Hematopoietic multipotent progenitor cell treated with erythropoietin and hydrocortisone succinate and interleukin-3 and kit ligand, for 4 days (in vitro differentiated cells): ENCODE measurements at places on chromosomes 3 and 15.

DNA sequence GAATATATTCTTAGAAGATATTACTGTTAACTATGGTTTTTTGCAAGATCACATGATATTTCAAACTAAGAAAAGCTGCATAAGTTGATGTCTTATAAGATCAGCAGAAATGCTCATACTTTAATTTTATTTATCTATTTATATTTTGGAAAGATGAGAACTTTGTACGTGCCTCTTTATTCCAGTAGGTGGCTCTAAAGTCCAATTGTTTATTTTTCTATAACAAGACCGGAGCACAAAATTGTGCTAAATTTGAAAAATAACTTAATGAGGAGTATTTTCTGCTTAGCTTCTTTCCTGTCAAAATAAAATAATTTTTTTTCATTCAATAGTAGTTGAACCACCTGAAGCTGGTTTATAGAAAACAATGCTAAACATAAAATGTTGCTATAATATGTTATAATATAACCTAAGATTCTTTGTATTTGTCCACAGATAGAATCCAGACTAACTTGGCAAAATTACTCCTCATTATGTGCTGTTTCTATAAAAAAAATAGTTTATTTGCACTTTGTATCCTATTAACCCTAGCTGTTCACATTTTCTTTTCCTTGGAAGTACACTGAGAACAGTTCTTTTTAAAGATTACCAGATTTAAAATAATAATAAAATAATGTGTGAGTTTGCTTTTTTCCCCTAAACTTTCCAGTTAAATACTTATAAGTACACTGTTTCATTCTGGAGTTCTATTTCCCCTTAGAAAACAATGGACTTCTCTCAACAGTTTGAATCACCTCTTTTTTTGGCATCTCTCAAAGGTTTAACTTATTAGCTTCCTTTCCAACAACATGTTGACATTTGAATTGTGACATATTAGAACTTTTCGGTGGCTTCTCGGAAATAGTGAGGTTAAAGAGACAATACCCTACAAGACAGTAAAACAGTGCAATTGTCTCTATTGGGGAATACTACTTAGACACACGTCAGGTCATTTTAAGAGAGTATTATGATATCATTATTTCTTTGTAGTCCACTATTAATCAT is 530.0 kb downstream of the MECOM start:
- DNase-seq: peak; percentile 68

GRCh38 chr3:44365952-44366351 is 27.4 kb downstream of the TCAIM start:
- DNase-seq: no peak

GRCh38 chr3:102354818-102355515 is 79.8 kb upstream of the ZPLD1 start:
- peak; percentile 40 for DNase-seq

DNA sequence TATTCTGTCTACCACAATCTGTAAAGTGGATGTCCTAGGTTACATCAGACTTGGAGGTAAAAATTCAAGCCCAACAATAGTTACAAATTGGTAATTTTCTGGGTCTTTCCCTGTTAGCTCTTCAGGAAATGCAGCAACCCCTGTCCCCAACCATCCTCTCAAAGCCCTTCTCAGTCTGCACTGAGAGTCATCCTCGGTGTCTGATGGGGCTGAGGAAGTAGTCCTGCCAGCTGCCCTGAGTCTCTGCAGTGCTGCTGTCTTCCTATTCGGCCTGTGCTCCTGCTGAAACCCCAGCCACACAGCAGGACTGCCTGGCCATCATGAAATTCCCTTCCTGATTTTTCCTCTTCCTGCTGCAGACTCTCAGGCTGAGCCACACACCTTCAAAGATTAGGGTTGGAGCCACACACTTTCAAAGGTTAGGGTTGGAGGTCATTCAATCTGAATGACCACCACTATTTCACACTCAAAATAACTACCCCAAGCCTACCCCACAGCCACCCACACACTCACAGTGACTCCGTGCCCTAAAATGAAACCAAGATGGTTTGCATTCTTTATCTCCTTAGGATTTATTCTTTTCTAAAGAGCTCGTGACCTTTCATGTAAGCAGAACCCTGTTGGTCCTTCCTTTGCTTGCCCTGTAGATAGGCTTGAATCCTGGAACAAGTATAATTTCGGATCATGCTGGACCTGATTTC is 17.6 kb downstream of the TRIM42 start:
- DNase-seq: no peak

DNA sequence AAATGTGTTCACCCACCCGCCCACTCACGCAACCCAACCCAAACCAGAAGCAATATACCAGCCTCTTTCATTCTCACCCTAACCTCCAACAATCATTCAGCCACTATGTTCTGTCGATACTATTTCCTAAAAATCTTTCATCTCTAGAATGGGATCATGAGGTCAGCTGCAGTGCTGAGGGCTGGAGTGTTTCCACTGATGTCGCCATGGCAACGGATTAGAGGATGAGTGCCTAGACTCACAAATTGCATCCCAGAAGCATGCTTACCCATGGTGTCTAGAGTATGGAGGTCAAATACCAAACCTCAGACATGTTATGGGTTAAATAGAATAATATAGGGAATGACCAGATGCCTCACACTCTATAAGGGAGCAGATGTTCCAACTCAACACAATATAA is 138.5 kb downstream of the GABRB3 start:
- no peak for DNase-seq

- DNase-seq: peak; percentile 56
Measured at GRCh38 chr3:182715006-182715405, 78.3 kb upstream of the ATP11B start.

DNA sequence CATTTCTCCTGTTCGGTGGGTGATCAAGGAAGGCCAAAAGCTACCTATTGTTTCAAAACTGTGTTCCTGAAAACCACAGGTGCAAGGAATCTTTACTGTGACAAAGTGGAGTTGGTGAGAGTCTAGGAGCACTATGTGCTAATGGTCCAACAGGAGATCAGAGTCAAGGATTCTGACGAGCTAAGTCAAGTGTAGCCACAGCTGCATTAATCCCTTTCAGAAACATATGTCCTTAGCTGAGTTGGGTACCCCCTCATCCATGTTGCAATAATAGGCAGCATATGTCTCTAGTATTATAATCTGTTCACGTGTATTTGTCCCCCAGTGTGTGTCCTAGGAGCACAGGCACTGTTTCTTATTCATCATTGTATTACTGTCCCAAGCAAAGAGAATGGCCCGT is 1.7 kb downstream of the VPS39 start:
- no peak for DNase-seq

DNA sequence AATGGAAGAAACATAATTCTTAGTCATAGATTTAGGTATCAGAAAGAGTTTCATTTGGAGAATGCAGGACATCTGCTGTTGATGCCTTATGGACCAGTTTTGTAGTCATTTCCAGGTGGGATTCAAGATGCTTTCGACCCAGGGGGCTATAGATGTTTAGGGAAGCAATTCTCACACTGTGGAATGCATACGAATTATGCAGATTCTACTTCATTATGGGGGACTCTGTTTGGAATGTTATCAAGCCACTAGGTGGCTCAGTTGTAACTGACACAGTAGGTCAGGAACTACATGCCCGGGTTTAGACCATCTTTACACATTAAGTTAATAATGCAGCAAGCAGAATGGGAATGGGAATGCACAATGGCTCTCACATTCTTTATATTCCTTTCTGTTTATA is 1359.8 kb downstream of the ZPLD1 start:
- DNase-seq: peak; percentile 7

DNA sequence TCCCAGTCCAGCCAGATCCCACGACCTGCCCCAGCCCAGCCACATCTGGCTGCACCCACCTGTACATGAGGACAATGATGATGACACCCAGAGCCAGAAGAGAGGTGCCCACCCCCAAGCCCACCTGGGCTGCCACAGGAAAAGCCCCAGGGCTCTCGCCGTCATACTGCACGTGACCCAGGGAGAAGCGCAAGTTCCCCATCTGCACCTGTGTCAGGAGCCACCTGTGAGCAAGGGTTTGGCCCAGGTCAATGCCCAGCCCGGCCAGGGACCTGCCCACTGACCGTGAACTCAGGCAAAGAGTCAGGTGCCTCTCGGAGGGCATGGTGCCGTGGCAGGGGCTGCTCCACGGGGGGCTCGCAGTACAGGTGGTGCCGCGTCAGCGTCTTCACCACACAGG is 16.3 kb downstream of the PLXNB1 start:
- no peak for DNase-seq

GRCh38 chr3:111598139-111598538 is 3.0 kb upstream of the ZBED2 start:
- DNase-seq: no peak

GRCh38 chr3:53159156-53160060 is 1.6 kb upstream of the PRKCD start:
- DNase-seq: no peak

DNA sequence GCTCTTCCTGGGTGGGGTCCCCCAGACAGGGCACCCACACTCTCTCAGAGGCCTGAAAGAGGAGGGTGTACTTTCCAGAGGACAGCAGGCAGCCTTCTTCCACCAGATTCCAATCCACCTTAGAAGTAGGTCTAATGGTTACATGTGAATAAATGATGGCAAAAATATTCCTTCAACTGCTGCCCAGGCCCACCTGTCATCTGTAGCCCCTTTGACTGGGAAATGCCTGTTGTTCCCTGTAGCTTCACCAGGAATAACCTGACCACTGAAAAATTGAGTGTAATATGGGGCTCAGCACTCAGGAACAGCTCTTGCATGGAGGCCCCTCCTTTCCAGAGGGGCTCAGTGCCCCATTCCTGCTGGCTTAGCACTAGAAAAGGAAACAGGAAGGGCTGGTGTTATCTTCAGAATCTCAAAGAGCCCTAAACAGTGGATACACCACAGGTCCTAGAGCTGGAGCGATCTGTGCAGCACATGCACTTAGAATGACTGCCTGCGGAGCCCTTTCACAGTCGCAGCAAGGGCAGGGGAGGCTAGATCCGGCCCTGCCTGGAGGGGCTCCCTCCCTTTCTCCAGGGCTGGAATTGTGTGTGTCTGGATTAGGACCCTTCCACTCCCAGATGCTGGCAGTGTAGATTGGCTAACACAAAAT is 32.1 kb downstream of the SLC22A14 start:
- DNase-seq: peak; percentile 36

- DNase-seq: peak; percentile 49
Measured at GRCh38 chr15:69167218-69167846, 6.9 kb downstream of the GLCE start.

- DNase-seq: no peak
Measured at GRCh38 chr15:68668926-68669600, 90.3 kb downstream of the CORO2B start.

DNA sequence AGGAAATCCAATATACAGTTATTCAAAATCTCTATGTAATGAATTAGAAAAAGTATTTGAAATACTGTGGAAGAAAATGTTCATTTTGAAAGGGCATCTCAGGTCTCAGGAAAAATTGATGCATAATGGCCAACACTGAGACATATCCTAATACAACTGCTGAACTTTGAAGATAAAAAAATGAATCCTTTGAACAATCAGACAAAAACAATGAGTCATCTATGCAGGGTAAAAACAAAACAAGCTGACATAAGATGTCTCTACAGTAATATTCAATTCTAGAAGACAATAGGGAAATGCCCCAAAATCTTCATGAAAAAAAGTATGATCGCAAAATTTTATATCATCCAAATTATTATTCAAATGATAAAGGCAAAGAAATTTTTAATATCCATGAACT is 34.0 kb upstream of the ZNF280D start:
- DNase-seq: peak; percentile 25

DNA sequence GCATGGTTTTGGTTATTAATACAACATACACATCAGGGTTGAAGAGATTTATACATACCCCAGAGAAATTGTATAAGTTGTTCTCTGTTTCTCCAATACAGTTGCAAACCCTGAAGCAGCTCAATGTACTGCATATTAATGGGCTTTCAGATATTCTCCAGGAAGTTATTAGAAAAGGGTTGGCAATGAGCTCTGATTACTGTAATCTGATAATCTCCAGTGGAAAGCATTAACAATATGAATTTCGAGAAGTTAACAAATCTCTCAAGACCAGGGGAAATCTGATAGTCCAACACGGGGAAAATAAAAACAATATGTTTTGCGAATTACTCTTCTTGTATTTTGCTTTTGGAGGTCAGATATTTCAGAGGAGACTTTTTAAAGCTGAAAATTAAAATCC is 950.1 kb downstream of the TBL1XR1 start:
- DNase-seq: no peak

DNA sequence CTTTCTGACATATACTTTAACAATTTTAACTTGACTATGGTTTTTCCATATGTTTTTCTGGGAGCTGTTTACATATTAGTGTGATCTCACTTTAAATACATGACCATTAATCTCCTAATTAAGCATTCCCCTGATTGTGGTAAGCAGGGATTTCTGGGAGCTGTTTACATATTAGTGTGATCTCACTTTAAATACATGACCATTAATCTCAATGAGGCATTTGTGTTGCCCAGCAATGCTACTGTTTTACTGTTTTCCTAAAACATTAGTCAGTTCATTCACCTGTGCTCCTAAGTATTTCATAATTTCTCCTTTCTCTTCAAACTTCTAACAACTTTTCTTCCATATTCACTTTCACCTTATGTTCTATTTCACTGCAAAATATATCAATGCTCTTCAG is 3.6 kb upstream of the GRAMD1C start:
- DNase-seq: no peak
